Prostate gland (tissue), 2 donors: ENCODE measurements at places on chromosomes 4 and X. TPM values are rescaled to one million over a fixed set of nuclear protein-coding genes. Genes with fewer than 3 reads are reported as not detected.

DNA sequence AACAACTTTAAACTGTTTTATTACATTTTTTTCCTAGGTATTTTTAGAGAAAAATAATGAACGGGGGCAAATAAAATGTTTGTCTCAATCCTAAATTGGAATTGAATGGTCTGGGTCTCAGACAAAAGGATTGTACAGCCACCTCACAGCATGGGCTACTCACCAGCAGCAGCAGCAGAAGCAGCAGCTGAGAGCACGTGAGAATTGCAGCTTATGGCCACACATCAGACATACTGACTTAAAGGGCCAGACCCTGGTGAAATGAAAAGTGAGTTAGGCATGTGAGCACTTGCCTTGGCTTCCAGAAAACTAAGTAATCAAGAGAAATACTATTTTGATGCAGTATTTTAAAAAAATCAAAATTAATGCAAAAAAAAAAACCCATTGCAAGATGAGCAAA, 56.6 kb downstream of the AASDH start:
- no peak for DNase-seq

DNA sequence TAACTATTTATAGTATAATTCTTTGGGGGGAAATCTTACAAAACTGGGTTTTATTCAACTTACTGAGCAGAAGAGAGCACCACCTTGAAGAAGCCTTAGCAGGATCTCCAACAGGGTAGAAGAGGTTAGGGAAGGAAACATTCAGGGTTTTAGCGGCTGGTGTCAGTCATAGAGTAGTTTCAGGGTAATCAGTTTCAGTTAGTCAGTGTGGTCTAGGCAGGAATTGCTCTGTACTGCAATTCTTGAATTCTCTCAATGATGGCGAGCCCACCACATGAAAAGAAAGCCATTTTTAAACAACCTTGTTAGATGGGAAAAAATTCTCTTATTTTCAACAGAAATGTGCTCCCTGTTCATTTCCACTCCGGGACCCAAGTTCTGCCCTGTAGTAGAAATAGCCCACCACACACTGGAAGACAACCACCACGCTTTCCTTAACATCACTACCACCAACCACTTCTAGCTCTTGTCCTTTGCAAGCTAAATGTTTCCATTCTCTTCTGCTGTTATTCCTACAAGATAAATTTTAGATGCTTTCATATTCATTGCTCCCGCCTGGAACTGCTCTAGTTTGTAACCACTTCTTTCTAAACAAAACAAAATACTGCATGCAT, 25.9 kb downstream of the COL25A1 start:
- DNase-seq, result no peak

DNA sequence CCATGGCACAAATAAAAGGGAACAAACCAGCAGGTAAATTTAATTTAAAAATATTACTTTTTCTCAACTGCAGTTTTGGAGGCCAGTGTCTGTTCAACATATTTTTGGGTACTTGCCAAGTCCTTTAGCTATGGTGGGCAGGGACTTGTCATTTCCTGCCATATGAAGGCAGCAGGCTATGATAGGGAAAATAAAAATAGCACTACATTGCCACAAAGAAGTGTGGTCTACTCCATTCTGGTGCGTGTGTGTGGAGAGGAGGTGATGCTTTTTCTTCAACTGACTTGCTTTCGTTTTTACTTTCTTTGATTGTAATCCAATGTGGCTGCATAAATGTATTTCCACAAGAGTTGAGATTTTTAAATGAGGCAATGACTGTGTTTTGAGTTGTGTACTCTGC, 17.2 kb downstream of the GPR174 start:
- DNase-seq, result no peak

DNA sequence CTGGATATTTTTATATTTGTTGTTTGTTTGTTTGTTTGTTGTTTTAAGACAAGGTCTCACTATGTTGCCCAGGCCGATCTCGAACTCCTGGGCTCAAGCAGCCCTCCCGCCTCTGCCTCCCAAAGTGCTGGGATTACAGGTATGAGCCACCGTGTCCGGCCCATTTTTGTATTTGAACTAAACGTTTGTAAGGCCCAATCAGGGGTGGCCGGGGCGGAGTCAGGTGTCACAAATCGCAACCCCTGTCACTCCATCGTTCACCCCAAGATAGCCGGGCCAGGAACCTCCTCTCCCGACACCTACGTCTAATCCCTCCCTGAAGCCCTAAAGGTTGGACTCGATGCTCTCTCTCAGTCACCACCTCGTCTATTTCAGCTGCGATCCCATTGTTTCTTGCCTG, 722 bp upstream of the EFHC2 start:
- DNase-seq, result no peak

- no peak for DNase-seq
Observed at GRCh38 chr4:7943211-7943610, 3.5 kb upstream of the AFAP1 start.

GRCh38 chr4:148265627-148266026, 176.6 kb downstream of the NR3C2 start:
- no peak for DNase-seq

The C4orf36 gene
- 3.4 TPM for total RNA-seq

GRCh38 chr4:150314031-150314430, 235.8 kb downstream of the DCLK2 start:
- DNase-seq, result no peak

- DNase-seq, result no peak
Observed at GRCh38 chr4:77734928-77735327, 84.2 kb downstream of the CNOT6L start.

DNA sequence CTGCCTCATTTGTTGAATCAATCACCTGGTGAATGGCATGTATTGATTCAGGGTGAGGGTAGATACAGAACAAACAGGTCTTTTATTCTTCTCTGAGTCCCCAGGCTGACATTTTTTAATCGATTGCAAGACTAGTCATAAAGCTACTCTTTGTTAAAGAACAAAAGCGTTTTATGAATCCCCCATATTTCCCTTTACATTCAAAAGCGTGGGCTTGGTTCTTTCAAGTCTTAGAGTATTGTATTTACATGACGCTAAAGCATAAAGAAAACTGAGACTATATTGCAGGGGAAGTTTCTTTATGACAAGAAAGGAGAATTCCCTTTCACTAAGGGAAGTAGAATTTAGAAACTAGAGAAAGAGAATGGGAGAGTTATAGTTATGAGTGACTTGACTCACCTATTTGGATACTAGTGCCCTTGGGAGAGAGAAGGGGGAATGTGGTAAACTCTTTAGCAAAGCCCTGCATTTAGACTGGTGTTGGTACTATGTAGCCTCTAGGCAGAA, 69.3 kb upstream of the PDE5A start:
- DNase-seq, result no peak

DNA sequence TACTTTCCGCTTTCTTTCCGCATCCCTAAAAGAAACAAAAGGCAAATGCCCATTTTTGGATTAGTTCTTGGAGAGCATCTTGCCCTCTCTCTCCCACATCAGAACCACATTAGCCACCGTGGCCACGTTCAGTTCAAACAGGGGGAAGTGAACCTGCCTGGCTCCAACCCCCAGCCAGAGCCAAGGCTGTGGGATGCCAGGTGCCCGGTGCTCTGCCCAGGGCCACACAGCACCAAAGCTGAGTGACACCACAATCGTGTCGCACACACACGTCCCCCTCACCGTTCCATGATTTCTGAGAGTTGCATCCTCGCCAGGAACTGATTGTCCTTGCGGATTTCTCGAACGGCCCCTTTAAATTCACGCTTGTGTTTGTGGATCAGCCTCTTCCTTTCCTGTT, 24.3 kb downstream of the NOP14 start:
- DNase-seq, result no peak
